Daoy (cell line): ENCODE measurements at places on chromosomes 4 and X.

GRCh38 chr4:55947912-55948725 lies 626 bp upstream of the CEP135 start:
- peak; percentile 84 for DNase-seq

DNA sequence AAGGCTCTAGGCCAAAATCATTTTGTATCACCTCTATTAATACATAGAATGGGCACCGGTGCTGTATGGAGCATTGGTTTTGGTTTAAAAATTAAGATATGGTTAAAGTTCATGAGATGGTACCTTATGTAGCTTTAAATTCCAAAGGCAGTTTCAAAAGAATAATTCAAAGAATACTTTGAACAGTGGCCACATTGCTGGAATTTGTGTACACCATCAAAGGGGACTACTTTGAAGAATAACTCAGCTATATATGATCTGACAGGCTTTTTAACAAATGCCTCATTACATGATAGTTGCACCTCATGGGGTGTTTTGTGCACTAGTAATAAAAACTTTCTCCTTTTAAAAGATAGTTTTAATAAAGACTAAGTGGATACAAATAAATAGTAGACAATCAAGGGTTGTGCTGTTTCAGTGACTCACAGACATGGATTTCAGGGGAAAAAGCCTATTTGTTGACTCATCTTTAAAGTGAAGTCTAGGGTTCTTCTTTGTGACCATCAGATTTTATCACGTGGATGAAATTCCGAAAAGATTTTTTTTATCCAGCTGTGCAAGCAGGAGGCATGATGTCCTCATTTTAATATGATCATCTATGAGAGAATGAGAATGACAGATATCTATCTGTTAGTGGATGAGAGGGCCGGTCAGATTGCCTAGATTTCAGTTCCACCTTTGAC lies 12.8 kb downstream of the MTM1 start:
- DNase-seq = peak; percentile 29

- peak; percentile 58 for DNase-seq
Observed at GRCh38 chr4:6548201-6548881, 26.6 kb upstream of the MAN2B2 start.

DNA sequence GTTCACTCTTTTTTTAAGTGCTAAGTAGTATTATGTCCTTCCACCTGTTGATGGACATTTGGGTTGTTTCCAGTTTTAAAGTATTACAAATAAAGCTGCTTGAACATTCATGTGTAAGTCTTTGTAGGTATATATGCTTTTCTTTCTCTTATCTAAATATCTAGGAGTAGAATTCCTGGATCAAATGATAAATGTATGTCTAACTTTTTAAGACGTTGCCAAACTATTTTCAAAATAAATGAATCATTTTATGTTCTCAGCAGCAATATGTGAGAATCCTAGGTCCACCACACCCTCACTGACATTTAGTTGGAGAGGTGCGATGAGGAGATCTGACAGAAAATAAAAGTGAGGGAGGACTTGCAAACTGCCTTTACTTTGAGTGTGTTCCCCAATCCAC lies 291.7 kb upstream of the UGT8 start:
- DNase-seq = no peak

DNA sequence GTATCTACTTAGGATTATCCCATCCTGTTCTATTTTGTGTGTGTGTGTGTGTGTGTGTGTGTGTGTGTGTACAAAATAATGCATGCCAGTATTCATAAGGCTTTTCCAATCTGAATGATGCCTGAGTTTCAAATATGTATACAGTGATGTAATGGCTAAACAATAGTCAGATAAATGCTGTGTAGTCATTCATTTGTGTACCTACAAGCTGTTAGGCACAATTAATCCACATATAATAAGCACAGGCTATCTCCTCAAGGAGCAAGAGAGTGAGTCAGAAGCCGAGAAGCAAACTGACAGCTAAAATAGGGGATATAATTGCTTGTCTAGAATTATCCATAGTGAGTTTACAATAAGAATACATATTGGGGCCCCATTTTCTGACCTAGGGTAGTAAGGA lies 15.7 kb downstream of the DMD start:
- no peak for DNase-seq

DNA sequence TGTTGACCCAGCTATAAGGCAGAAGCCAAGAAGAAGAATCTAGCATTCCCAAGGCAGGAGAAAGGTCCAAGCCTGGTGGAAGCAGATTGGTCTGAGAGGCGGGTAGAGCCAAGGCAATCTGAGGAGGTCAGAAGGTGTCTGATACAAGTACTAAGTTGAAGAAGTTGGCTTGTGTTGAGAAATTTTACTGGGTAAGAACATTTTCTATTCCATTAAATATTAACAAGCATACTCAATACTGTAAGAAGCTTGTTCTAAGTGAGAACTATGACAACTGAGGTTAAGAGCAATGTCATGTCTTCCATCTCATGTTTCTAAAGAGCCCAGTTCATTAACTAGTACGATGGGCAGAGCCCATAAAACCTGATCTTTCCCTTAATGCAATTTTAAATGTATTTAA lies 75.0 kb downstream of the FAM13A start:
- no peak for DNase-seq
